ENCODE measurements at places on chromosomes 4 and X.

DNA sequence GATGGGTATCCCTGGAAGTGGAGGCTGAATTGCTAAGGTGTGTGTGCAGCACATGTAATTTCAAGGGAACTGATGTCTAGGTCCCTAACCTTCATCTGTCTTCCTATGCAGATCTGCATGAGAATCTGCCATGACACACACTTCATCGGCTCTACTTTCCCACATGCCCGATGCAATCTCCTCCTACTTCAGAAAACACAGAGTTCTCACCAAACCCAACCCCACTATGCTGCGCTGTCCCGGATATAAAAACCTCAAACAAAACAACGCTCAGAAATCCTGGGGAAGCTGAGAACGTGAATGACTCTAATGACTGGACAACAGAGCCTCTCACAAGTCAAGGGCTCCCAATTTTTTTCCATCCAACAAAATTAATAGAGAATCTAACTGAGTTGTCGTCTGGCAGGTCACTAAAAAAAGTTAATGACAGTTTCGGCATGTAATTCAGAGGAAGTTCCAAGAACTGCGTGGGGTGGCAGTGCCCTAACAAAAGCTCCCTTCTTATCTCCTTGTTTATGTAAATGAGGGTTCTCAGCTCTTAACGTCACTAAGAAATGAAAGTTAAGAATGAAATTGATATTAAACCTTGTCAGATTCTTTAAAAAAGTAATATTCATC is 39.0 kb downstream of the STX18 start:
- DNase-seq: no peak

DNA sequence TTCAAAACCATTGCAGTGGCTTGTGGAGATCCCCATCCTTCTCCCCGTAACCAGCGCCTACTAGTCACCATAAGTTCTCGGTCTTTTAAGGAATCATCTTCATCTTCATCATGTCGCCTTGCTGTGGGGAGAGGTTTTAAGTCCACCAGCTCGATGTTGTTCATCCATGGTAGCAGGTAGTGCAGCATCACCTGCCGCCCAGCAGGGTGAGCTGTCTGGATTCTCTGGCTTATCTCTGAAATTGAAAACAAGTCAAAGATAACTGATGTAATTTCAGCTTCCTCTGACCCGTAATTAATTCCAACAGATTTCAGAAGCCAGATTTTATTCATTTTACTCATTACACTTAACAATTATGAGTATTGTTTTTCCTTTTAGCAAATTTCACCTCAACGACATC is 67.4 kb downstream of the ZAR1 start:
- no peak for DNase-seq

GRCh38 chrX:37420185-37420584 is 71.0 kb downstream of the PRRG1 start:
- DNase-seq: no peak

GRCh38 chrX:112997991-112998390 is 157.4 kb upstream of the AMOT start:
- no peak for DNase-seq

DNA sequence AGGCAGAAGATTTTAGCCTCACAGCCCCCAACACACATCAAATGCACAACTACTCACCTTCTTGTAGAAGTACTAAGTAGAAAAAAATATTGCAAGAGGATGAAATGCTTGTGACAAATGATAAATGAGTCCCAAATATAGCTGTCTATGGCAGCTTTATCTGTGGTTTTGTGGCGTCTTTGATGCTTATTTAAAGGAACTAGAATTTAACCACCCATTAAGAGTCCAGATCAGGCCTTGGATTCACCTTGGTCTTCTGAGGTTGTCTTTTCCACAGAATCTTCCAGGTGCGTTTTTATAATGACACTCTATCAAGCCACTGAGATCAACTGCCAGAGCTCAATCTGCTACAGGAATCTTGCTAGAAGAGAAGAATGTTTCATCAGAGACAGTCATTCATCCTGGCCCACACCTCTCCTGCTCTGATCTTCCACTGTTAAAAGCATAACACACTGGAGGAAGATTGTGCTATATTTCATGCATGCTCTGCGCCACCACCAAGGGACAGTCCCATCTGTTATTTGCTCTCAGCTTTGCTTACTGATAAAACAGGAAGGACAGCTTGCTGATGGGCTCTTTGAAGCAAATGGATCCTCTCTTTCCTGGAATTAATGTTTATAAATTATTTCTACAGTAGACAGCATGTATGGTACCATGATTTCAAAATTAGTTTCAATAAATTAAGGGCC is 144.1 kb downstream of the SLC7A11 start:
- peak; percentile 6 for DNase-seq

- DNase-seq: no peak
Measured at GRCh38 chr4:164648151-164648848, 105.6 kb upstream of the SMIM31 start.

DNA sequence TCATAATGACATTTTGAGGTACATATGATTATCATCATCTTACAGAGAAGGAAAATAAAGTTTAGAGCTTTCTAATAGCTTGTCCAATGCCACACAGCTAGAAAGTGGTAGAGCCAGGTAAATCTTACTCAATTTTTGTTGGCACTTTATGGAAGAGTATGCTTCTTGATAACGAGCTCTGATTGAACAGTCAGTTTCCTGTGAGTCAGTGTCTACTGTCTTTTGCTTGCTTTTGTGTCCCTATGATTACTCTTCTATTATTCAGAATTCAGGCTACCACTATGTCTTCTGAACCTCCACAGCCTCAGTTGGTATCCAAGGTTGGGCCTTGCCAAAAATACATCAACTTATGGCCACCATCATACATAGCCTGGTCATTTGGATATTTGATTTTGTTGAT is 2.6 kb downstream of the FAAH2 start:
- no peak for DNase-seq

DNA sequence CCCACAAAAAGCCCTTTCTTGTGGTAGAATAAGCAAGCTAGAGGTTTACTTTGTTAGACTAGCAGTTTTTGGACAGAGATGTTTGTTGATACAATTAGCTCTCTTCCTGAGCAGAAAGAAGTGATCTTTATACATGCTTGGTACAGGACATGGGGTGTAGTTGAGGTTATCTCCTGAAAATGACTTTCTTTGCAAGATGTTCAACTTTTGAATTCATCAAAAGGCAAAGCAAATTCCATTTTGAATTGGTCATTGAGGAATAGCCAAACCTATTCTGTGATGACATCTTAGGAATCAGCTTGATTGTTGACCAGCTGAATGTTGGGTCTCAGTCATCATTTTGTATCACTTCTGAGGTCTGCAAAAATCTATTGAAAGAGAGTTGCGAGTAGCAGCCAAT is 3.8 kb downstream of the CPE start:
- DNase-seq: no peak

DNA sequence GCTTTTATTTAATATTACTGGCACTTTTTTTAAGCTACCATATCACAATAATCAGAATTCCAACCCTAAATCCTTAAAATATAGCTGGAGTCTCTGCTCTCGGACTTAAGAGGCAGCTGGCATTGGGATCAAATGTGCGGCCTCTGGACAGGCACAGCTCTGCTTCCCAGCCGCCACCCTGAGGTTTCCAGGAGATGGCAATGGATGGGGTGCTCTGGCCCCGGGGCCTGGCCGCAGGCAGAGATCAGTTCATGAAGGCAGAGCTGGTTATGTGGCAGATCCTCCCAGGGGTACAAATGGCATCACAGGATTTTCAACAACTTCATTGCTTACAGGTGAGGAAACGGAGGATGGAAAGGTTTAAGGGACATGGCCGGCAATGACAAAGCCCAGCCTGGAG is 57.8 kb downstream of the JAKMIP1 start:
- no peak for DNase-seq

DNA sequence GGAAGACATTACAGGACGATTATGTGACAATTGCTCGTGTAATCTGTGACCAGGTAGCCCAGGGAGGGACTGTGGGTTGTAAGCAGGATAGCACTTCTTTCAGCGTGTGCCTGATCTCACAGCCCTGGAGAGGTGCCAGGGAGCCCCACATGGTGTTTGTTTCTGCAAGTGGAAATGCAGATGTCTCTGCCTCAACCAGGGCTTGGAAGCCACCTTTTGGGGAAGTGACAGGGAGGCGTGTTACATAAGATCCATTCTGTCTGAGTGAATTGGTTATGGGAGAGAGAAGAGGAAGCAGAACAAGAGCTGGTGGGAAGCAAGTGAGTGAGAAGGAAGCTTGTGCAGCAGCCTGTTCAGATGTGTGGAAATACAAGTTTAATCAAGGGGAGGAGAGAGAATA is 104.5 kb upstream of the GATB start:
- peak; percentile 37 for DNase-seq

- no peak for DNase-seq
Measured at GRCh38 chrX:66918511-66918910, 279.6 kb upstream of the EDA2R start.

- DNase-seq: no peak
Measured at GRCh38 chr4:61149278-61149677, 50.8 kb upstream of the ADGRL3 start.

GRCh38 chr4:38001927-38002326 is 41.7 kb downstream of the PTTG2 start:
- no peak for DNase-seq

DNA sequence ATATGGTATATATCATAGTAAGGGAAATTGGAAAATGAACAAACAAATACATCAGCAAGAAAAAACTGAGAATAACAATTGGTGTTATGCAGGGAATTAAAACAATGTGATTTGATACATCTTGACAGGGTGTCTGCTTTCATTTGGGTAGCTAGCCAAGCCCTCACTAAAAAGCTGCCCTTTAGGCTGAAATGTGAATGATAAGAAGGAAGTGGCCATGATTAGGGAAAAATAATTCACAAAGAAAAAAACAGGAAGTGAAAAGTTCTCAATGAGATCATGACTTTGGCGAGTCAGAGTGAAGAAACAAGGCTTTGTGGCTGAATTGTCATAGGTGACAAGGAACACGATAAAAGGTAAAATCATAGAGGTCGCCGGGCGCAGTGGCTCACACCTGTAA is 675.8 kb upstream of the SLIT2 start:
- no peak for DNase-seq

DNA sequence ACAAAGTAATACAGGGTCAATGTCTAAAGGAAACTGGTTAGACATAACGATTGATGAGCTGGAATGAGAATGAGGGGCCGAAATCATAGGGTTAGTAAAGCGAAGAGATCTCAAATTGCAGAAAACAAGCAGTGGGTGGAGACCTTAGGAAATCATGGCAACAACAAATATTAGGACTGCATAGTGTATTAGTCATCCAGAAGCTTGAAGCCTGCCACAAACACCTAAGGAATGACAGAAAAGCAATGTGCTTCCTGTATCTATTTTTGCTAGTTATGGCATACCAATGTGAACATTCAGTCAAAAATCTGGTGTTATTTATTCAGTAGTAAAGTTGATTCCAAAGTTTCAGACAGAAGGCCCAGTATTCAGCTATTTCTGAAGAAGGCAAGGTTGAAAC is 410.9 kb upstream of the CT83 start:
- DNase-seq: no peak

DNA sequence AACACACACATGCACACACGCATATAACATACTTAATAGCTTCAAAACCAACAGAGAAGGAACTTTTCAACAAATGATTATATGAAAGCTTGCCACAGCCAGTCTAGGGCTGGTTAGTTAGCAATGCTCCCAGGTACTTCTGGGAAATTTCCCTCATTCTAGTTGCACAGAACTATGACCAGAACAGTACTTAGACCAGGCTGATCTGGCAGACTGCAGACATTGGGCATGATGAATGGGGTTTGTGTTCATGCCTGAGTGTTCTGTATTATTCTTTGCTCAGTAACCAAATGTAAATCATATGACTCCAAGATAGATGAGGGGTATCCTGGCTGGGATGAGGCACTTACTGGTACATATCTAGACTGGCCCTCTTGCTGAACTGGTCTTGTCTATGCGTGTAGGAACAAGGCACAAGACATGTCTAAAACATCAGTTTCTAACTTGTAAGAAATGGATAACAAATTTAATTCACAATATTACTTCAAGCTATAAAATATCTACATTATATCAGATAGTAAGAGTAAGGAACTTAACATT is 50.3 kb upstream of the GEMIN8 start:
- no peak for DNase-seq

- DNase-seq: no peak
Measured at GRCh38 chr4:138558886-138559285, 316.7 kb upstream of the SLC7A11 start.

DNA sequence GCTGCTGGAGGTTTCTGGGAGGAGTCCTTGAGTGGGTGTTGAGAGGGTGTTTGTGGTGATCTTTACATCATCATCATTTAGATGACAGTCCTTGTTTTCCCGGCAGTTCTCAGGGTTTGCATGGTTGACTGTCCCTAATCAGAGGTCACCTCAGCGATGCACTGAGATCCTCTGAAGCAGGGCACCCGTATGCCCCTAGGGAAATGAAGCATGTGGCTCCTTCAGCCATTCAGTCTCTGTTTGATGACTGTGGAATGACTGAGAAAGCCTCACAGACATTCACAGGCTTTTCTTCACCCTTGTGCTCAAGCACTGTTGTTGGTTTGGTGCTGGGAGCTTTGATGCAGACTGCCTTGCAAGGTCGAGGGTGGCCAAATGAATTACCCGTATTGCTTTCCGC is 474.7 kb downstream of the SPRY1 start:
- no peak for DNase-seq

DNA sequence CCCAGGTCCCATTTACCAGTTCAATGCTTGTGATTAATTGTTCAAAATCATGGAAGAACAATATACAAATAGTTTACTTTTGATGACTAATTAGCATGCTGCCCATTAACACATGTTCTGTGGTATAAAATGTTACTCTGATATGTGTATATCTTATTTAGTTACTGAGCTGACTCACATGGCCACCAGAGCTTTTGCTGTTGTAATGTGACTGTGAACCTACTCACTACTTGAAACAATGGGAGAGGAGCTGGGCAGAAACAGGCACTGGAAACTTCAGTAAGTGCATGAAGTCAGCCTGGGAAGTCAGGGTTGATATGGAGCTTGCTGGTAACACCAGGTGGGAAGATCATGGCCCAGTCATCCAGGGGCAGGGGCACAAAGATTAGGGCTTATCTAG is 72.7 kb upstream of the MAD2L1 start:
- DNase-seq: no peak

GRCh38 chrX:118502161-118502789 is 6.7 kb downstream of the DOCK11 start:
- no peak for DNase-seq

DNA sequence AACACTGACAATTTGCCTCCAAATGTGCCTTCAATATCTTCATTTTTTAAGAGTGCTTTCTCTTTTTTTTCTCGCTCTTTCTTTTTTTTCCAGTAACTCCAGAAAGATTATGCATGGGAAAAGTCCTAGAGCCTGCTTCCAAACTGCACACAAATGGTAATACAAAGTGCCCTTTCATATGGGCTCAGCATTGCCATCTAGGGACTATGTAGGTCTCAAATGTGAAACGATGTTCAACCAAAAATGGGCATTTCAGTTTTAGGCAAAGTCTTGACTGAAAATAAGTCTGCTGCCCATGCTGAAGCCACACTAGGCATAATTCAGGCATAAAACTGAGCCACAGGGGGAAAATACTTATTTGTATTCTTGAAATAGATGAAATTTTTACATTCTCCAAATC is 65.6 kb downstream of the SYNPO2 start:
- DNase-seq: no peak

DNA sequence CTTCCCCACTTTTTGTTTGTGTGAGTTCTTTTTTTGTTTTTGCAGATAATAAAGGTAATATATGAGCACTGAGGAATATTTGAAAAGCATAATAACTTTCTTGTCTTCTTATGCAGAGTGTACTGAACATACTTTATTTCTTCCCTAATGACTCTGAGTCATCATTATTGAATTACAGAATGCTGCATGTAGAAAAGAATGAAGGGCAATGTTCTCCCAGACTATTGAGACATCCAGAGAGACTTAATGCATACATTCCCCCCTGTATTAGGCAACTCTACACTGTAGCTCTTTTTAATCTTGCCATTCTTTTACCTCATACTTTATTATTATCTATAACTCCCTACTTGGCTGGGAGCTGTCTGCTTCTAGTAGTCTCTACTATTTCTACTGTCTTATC is 240.5 kb upstream of the ANKRD50 start:
- DNase-seq: no peak
